ENCODE measurements at places on chromosomes 3 and 15. TPM values are rescaled to one million over a fixed set of nuclear protein-coding genes. Genes with fewer than 3 reads are reported as not detected.

The FGF12 gene
- total RNA-seq = not detected

The GOLGA8T gene
- not detected for total RNA-seq

The CFAP161 gene
- total RNA-seq = not detected

The UNC45A gene
- 78.2 TPM for total RNA-seq

The XCR1 gene
- total RNA-seq = not detected

The REC114 gene
- not detected for total RNA-seq

The SAMMSON gene
- total RNA-seq = not detected

The ILDR1 gene
- not detected for total RNA-seq

The NR1I2 gene
- 0.35 TPM for total RNA-seq

The ATP2B2 gene
- total RNA-seq = not detected

The SLC30A4 gene
- 3.3 TPM for total RNA-seq

The GHRL gene
- 0.69 TPM for total RNA-seq

Measured in CD8-positive, alpha-beta memory T cell (primary cell).